Cardiac fibroblast (primary cell): ENCODE measurements at places on chromosomes 5 and 9.

DNA sequence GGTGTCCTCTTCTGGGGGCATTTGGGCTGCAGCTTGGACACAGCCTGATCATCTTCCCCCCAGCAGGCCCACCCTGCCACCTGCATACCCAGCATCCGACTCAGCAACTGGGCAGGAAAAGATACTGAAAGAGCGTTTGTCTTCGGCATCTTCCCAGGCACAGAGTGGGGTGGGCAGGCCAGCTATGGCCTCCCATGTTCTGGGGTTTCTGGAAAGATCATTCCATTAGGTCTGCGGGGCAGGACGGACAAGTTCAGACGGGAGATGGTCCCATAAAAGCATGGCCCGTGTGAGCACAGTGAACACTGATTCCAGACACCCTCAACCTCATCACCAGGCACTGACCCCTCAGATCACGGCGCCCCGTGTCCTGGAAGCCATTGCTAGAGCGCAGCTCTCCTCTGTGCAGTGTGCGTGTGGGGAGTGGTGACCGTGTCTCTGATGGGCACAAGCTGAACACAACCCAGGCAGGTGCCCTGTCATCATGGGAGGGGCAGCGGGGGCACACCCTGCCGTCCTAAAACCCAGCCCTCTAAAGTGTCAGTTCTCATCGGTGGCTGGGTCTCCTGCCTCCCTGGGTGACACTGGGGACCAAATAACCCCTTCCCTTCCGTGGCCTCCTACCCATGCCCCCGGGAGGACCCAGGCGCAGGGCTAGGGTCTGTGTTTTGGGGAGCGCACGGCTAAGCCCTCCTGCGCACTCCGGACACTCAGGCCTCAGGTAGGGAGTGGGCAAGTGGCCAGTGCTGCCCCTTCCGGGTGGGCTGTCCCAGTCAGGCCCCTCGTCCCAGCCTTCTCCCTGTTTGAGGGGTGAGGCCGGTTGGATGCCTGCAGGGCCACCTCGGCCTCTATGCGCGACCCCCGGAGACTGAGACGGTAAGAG, 13.2 kb upstream of the TMEM250 start:
- DNase-seq, result no peak

- peak; percentile 84 for DNase-seq
Observed at GRCh38 chr5:111774525-111774924, 17.5 kb upstream of the NREP start.

DNA sequence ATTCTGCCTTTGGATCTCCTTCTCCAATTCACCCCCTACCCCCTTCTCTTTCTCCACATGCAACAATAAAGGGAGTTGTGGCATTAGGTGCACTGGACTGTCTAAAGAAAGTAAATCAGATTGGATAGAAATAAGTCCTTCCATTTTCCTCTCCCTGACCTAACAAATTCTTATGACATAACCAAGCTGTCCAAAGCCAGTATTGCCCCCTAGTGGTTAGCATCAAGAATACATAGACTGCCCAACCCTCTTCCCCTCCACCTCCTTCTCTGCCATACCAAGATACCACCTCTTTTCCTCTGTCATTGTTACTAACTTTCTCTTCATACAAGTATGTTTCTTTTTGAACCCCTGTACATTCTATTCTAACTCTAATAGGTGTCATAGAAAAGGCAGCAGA, 45.7 kb downstream of the PPARGC1B start:
- peak; percentile 40 for DNase-seq

GRCh38 chr9:32565967-32566366, 7.0 kb downstream of the NDUFB6 start:
- no peak for DNase-seq

- DNase-seq, result no peak
Observed at GRCh38 chr5:95871146-95871806, 48.8 kb upstream of the GLRX start.

GRCh38 chr5:135397084-135397483, 1.9 kb downstream of the MACROH2A1 start:
- no peak for DNase-seq

- DNase-seq, result no peak
Observed at GRCh38 chr5:56286015-56286884, 53.1 kb upstream of the ANKRD55 start.

GRCh38 chr9:126036881-126037291, 289.7 kb downstream of the PBX3 start:
- peak; percentile 1 for DNase-seq

- DNase-seq, result no peak
Observed at GRCh38 chr5:60719329-60719728, 19.4 kb upstream of the DEPDC1B start.

DNA sequence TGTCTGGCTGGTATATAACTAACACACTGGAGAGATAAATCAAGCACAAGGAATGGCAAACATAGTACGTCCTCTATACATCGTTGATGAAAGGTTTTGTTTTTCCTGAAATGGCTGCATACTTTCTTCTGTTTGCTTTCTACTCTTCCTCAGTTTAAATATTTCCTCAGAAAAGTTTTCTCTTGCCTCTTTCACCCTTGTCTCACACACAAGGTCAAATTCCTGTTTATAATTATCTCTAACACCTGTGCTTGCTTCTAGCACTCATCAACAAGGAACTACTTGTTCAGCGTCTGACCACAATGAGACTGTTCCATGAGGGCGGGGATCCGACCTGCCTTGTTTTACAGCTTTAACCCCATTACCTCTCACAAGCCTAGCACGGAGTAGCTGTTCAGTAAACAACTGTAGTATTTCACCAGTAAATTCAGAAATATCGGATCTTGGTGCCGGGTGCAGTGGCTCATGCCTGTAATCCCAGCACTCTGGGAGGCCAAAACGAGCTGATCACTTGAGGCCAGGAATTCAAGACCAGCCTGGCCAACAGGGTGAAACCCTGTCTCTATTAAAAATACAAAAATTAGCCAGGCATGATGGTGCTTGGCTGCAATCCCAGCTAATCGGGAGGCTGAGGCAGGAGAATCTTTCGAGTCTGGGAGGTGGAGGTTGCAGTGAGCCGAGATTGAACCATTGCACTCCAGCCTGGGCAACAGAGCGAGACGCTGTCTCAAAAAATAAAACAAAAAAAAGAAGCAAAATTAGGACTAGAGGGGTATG, 37.0 kb downstream of the NR6A1 start:
- DNase-seq, result no peak

DNA sequence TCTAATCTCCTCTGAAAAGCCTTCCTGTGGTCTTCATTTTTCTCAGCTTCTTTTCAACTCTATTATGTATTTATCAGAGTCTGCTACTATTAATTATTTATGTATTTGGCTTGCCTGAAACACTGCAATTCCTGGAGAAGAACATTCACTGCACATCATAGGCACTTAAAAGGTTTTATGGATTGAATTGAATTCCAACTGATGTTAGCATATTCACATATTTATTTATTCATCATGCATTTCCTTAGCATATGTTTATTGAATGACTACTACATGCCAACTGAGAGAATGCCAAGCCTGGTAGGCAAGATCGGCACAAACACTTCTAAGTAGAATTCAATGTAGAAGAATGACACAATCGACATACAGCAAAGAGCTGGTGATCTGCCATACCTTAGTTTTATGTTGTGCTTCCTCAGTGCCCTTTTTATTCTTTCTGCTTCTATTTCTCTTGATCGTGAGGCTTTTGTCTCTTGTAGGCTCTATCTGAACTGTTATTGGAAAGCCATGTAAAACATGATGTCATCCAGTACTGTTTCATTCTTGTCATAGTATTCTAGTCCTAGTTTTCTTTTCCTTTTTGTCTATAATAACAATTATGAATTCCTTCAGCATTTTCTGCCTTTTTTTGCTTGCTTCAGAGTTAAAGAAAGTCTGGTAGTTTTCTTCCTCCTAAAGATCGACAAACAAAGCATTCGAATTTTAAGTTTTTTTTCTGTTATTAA, 454.2 kb downstream of the TLE4 start:
- no peak for DNase-seq

GRCh38 chr9:126474786-126475485, 138.8 kb upstream of the LMX1B start:
- DNase-seq, result no peak
